Effector memory CD4-positive, alpha-beta T cell (primary cell): ENCODE measurements at places on chromosomes 4 and X.
A peak's percentile ranks its signal among the peaks of the same experiment; 100 is the strongest.

- DNase-seq, result no peak
These were observed 82.8 kb upstream of the LIMCH1 start for GRCh38 chr4:41455206-41455605.

DNA sequence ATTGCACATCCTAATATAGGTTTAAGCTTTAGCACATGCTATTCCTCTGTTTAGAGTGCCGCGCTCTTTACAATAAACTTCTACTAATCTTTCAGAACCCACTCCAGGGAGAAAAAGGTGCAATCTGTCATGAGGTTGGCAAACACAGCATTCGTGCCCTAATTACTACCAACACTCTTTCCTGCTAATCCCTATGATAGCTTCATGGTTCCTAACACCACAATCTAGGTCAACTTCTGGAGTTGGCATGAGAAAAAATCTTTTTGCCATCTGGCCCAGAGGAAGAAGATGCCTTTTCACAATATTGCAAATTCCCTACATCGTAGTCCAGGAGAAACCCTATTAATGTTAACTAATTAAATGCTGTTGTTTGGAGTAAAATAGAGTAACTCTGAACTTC is 39.6 kb downstream of the TMA16 start:
- DNase-seq, result no peak

- no peak for DNase-seq
These were observed 715 bp downstream of the ZMAT1 start for GRCh38 chrX:101931136-101931487.

- DNase-seq, result no peak
These were observed 12.0 kb upstream of the NAT8L start for GRCh38 chr4:2047031-2047660.

GRCh38 chr4:174631901-174632758 is 109.8 kb upstream of the HPGD start:
- no peak for DNase-seq

DNA sequence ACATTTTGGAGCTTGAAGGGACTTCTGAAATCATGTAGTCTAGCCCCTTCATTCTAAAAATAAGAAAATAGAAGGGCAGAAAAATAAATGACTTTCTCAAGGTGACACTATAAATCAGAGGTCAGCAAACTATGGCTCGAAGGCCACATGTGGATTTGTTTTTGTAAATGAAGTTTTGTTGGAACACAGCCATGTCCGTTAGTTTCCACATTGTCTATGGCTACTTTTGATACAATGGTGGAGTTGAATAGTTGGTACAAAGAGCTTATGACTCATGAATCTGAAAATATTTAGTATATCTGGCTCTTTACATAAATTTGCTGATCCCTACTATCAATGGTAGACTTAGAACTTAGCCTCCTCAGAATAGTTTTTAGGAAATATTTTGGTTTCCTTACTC is 302.4 kb upstream of the PRPS2 start:
- DNase-seq, result no peak

GRCh38 chrX:63350465-63350877 is 661 bp downstream of the SPIN4 start:
- DNase-seq, result peak; percentile 7

DNA sequence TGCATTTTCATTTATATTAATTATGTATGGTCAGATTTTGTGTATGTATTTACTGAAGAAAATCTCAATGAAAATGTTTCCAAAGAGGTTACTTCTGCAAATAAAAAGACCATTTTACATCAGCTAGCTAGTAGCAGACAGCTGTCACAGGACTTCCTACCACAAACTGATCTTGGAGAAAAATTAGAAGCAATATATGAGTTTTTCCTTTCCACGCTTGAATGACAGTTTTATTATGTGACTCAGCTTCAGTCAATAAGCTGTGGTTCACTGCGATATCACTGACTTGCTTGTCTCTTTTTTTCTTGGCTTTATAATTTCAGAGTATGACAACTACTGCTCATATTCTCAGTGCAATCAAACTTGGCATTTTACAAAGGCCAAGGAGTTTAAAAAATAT is 787.4 kb upstream of the GALNTL6 start:
- no peak for DNase-seq

DNA sequence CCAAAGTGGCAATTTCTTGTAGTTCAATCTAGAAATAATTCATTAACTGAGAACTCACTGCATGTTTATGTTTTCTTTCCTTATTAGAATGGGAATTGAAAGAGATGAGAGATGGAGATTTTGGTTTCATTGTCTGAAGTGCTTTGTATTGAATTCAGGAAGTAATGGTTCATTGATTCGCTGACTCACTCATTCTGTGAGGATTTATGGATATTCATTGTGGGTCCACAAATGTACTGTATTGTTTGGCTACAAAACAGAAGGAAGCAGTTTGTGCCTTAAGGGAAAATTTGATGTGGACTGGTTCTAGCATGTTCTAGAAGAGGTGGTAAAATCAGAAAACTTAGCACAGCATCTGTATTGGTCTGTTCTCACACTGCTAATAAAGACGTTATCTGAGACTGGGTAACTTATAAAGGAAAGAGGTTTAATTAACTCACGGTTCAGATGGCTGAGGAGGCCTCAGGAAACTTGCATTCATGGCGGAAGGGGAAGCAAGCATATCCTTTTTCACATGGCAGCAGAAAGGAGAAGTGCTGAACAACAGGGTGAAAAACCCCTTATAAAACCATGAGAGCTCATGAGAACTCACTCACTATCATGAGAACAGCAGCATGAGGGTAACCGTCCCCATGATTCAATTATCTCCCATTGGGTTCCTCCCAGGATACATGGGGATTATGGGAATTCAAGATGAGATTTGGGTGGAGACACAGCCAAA is 132.3 kb upstream of the VCX3A start:
- no peak for DNase-seq

GRCh38 chr4:71377561-71377960 is 38.7 kb downstream of the SLC4A4 start:
- no peak for DNase-seq

DNA sequence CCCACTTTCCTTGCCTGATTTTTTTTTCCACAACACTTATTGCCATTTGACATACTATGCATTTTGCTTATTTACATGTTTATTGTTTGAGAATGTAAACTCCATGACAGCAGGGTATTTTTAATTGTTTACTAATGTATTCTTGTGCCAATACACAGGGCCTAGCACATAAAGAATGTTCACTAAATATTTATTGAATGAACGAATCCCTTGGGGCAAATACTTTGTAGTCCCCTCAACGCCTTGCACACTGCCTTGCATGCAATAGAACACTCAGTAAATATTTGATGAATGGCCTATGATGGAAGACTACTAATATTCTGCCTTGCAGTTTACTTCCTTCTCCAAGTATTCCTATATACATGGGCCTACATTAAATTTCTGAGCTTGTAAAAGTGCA is 1.4 kb upstream of the PRPS1 start:
- DNase-seq, result no peak

- DNase-seq, result no peak
These were observed 117.3 kb downstream of the FAM13A start for GRCh38 chr4:88939697-88940096.

- no peak for DNase-seq
These were observed 664 bp downstream of the PRSS12 start for GRCh38 chr4:118351851-118352827.

DNA sequence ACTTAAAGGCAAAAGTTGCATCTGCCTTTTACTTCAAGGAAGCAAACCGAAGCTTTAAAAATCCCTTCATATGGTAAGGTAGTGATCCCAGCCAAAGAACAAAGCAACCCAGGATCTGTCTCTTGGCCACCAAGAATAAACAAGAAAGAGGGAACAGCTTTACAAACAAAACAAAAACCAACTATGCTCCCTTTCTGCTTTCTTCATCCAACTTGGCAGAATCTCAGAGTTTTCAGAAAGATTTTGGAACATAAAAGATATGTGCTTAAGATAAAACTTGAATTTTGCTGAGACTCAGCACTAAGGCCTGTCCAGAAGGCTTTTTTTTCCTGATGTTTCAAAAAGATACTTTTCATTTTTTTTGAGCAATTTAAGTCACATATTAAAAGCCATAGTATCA is 94.0 kb downstream of the COL4A6 start:
- DNase-seq, result no peak

DNA sequence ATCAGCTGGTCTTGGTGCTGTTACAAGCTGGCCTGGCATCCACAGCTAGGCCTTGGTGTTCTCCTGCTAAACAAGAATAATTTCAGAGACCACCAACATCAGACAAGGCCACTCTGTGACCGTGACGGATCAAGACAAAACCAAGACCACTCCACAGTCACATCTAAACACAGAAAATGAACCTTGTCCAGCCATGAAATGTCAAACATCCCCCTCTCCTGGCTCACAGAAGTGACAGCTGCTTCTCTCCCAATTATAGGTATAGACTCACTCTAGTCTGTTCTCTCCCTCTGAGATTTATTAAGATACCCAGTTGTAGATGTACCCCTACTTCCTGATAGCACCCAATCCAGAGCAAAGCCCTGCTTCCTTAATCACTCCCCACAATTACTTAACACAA is 40.4 kb downstream of the EFHC2 start:
- no peak for DNase-seq

DNA sequence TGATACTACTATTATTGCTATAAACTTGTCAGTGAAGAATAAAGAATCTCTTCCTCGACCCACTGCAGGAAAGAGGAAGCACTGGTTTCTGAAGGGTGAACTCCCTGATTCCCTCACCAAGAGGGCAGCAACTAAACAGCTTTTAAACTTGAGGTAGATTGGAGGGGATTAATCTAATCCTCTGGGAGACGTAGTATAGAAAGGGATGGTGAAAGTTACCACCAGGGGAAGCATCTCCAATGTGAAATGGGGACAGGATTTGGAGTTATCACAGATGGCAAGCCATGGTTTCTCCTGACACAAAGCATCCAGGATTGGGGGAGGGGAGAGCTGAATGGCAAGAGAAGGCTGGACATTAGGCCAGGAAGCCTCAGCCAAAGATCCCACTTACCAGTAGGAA is 62.7 kb upstream of the PTPN13 start:
- DNase-seq, result no peak

DNA sequence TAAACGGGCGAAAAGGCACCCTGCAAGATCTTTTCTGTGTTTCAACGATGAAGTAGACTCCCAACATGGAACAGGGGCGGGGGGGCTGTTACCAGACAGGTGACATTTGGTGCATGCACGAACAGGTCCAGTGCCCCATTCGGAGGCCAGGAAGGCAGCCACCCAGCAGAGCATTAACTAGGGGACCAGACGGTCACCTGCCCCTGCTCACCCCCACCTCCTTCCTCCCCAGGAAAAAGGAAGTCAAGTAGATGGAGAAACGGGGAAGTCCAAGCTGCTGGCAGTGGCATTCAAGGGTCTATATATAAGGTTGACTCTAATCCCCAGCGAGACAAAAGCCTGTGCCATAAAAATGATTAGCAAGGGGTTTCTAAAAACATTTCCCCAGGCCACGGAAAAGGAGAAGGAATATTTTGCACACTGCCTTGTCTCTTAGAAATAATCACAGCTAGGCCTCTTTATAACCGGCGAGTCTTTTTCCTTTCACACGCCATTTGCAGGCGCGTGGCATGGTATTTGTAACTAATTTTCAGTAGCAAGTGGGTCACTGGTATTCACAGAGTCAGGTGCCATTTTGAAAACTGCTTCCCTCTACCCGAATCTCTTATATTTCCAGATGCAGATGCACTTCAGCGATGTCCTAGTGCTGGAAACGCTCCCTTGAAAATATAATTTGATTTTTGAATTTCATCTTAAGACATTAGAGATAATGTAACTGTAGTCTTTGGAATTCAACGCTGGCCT is 1.2 kb upstream of the TMSB4X start:
- no peak for DNase-seq

DNA sequence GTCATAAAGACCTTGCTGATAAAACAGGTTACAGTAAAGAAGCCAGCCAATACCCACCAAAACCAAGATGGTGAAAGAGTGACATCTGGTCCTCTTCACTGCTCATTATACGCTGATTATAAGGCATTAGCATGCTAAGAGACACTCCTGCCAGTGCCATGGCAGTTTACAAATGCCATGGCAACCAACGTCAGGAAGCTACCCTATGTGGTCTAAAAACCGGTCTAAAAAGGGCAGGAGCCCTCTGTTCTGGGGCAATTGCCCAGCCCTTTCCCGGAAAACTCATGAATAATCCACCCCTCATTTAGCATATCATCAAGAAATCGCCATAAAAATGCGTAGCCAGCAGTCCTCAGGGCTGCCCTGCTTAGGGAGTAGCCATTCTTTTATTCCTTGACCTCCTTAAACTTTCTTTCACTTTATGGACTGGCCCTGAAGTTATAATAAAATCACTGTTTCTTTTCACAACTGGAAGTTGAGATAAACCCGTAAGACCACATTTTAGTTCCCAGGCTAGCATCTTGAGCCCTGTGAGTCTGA is 260.5 kb upstream of the FAT1 start:
- no peak for DNase-seq

DNA sequence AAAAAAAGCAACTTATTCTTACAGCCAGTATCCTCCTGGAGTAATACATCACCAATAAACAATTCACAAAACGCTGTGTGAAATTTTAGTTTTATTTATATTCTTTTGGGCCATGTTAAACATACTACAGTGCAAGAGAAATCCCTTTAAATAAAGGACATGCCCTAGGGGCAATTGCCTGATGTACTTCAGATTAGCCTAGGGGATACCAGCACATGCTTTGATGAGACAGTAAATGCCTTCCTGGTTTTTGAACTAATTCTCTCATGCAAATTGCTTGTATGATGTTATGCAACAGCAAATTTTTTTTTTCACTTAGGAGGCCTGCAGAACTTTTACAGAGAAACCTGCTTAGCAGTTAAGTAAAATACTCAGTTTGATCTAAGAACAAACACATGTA is 711.9 kb upstream of the FRG1 start:
- no peak for DNase-seq

- no peak for DNase-seq
These were observed 24.0 kb downstream of the PCGF3 start for GRCh38 chr4:729336-730315.
